Renal pelvis (tissue), 12 donors: ENCODE measurements at places on chromosomes 2 and 18. TPM values are rescaled to one million over a fixed set of nuclear protein-coding genes. Genes with fewer than 3 reads are reported as not detected.

Gene KCNIP3
- polyA plus RNA-seq: 23.4 TPM

Gene TFCP2L1
- 68.7 TPM for polyA plus RNA-seq

Gene DES
- 6.0 TPM for polyA plus RNA-seq

Gene ZAP70
- 3.3 TPM for polyA plus RNA-seq

Gene KCMF1
- 46.3 TPM for polyA plus RNA-seq

Gene GPR39
- 4.1 TPM for polyA plus RNA-seq

Gene DOCK10
- polyA plus RNA-seq: 10.7 TPM

Gene POLE4
- 48.7 TPM for polyA plus RNA-seq

Gene CAD
- polyA plus RNA-seq: 59.9 TPM

Gene IL36RN
- polyA plus RNA-seq: not detected

Gene RESP18
- polyA plus RNA-seq: not detected

Gene EMILIN1
- 102 TPM for polyA plus RNA-seq

Gene DUSP19
- 4.2 TPM for polyA plus RNA-seq

Gene MAP3K19
- polyA plus RNA-seq: 0.36 TPM

Gene TGFA
- 18.9 TPM for polyA plus RNA-seq

Gene CCDC148
- polyA plus RNA-seq: 12.8 TPM

Gene ABCA12
- polyA plus RNA-seq: 0.28 TPM

Gene SCYGR8
- not detected for polyA plus RNA-seq

Gene IL36B
- not detected for polyA plus RNA-seq

Gene SP9
- not detected for polyA plus RNA-seq

Gene BOLL
- polyA plus RNA-seq: not detected

Gene YES1
- 62.3 TPM for polyA plus RNA-seq

Gene KLHL29
- polyA plus RNA-seq: 11.8 TPM

Gene TMEM18
- 61.4 TPM for polyA plus RNA-seq

Gene ALS2
- polyA plus RNA-seq: 35.7 TPM

Gene BCL11A
- 16.1 TPM for polyA plus RNA-seq

Gene LTBP1
- polyA plus RNA-seq: 74.6 TPM

Gene IER3IP1
- 31.2 TPM for polyA plus RNA-seq

Gene AP1S3
- polyA plus RNA-seq: 10.0 TPM
